ENCODE measurements at places on chromosomes 7 and 10.

GRCh38 chr10:69014171-69014570, 25.6 kb downstream of the KIFBP start:
- DNase-seq = no peak

- DNase-seq = peak; percentile 54
Observed at GRCh38 chr7:90843472-90843871, 247.4 kb downstream of the CDK14 start.

DNA sequence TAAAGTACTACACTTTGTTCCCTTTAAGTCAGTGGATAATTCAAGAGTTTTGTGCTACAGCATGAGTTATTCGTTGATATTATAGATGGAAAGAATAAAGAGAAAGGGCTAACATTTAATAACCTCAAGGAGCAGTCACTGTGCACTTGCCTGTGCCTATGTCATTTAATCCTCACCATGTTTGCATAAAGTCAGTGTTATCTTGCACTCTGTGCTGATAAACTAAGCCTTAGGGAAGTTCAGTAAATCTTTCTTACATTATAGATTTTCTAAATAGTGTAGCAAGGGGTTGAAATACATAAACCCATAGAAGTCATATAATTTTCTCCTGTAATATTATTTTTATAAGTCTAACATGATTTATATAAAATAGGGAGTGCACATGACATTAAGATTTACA, 103.1 kb downstream of the TMEM26 start:
- DNase-seq = no peak

GRCh38 chr7:85160223-85160622, 26.6 kb downstream of the SEMA3D start:
- no peak for DNase-seq

DNA sequence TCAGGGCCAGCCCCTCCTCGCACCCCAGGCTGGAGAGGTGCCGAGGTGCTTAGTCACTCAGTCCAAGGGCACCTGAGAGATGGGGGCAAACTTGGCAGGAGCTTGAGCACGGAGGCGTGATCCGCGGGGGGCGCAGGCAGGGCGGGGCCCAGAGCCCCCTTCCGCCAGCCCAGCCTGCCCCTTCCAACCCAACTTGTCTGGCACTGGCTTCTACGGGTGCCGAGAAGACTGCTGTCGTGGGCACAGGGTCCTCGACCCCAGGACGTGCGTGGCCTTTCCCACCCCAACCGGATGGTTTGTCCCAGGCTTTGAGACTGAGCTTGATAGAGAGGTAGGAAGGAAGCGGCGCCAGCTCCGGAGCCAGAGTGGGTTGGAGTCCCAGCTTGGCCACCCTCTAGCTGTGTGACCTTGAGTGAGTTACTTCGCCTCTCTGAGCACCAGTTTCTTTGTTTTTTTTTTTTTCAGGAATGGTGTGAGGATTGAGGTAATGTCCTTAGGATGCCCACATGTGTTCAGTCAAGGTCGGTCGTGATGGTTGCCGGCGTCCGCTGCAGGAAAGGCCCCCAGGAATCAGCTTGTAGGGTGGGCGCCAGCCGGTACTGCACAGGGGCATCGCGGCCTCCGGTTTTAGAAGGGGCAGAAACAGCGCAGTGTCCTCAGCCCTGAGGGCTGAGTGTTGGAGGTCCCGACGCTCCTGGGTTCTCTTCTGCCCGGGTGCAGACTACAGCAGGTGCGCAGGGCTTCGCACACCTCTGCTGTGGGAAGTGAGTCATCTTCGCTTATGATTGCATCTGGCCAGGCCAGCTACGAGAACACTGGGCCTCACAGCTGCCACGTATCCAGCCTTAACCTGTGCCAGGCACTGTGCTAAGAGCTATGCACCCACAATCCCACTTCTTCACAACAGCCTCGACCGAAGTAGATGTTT, 28.6 kb upstream of the VAX1 start:
- no peak for DNase-seq

DNA sequence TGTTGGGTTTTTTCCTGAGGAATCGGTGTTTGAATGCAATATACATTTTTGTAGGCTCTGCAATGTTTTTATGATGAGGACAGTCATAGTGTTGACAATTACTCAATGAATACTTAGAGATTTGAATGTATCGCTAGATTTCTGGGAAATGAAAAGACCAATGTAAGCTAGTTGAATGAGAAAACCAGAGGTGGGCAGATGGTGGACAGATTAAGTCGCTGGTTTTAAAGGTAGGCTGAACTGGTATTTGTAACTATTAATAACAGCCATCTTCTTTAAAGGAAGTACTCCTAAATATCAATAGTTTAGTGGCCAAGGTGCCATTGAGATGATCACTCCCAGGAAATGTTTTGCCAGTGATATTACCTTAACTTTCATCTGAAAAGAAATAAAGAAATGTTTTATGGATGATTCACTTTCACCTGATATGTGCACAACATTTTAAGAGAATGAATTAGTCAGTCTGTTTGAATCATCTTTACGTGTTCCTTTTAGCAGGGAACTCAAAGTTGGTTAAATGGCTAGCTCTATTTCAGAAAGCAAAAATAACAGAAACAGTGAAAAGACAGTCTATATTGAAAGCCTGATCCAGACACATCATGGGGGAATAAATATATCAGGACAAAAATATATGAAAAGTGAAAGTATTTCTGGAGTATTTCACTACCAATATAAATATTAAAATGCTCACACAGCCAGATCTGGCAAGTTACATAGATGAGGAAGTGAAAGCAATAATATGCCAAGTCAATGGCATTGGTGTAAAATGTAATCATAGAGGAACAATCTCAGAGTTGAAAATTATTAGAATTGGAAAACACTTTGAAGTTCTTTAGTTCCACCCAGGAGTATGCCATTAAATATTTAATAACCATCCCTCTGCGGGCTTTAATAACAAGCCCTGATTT, 20.7 kb downstream of the MET start:
- DNase-seq = no peak

GRCh38 chr7:41222746-41223145, 480.1 kb downstream of the INHBA start:
- no peak for DNase-seq

Measured in muscle of arm (tissue), 14 donors.